ENCODE measurements at places on chromosomes 2 and 18.

DNA sequence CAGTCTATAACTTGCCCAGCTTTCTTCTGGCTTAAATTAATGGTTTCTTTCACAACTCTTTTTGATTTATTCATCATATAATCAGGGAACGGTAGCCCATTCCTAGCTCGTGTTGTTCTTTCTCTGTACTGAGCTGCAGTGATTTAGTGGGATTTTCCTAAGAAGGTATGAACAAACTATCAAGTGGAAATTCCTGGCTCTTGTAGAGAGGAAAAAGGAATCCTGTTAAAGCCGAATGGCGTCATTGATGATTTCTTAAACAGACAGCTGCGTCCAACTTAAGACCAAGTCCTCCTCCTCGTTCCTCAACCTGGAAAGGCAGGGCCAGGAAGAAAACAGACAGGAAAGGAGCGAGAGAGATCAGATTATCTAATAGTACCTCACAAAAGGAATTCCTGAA is 69.2 kb upstream of the CABLES1 start:
- no peak for DNase-seq

DNA sequence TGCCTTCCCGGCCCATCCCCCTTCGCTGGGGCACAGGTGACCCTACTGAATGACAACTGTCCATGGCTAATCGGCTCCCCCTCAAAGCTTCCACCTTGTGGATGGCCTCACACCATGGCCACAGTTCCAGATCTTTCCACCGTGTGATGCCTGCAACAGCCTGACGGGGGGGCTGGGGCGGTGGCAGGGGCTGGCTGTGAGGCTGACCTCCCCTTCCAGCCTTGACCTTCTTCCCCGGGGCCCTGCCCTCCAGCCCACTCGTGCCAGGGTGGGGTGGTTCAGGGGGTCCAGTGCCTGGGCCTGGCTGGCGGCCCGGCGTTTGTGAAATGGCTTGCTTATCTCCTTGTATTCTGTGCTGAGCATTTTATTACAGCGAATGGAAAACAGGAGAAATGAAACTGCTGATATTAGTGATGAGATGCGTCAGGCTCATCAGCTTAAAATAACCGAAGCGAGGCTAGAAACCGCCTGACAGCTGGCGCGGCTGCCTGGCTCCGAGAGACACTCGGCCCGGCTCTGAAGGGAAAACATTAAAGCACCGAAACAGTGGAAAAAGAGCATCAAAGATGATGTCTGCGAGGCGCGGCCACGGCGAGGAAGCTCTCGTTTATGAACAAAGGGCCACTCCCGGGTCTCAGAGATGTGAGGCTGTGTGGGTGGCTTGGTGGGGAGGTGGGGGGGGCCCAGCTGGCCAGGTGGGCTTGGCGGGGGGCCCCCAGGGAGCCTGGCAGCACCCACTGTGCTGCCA is 916 bp upstream of the PDCD1 start:
- DNase-seq = no peak

- DNase-seq = no peak
Measured at GRCh38 chr2:53515435-53516332, 251.9 kb upstream of the CHAC2 start.

- DNase-seq = no peak
Measured at GRCh38 chr2:20430461-20431300, 16.2 kb upstream of the RHOB start.

DNA sequence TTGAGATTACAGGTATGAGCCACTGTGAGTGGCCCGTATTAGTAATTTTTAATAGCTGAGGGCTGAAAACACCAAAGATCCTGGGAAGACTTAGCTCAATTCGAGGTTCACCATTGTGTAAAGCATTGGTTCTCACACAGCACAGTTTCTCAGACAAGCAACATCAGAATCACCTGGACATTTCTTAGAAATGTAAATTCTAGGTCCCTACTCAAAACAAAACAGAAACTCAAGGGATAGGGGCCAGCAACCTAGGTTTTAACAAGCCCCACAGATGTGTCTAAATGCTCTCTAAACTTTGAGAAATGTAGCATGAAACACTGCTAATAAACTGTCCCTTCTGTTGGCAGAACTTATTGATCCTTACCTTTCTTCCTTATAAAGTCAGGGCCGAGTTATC is 681.2 kb downstream of the RNF144A start:
- DNase-seq = no peak

DNA sequence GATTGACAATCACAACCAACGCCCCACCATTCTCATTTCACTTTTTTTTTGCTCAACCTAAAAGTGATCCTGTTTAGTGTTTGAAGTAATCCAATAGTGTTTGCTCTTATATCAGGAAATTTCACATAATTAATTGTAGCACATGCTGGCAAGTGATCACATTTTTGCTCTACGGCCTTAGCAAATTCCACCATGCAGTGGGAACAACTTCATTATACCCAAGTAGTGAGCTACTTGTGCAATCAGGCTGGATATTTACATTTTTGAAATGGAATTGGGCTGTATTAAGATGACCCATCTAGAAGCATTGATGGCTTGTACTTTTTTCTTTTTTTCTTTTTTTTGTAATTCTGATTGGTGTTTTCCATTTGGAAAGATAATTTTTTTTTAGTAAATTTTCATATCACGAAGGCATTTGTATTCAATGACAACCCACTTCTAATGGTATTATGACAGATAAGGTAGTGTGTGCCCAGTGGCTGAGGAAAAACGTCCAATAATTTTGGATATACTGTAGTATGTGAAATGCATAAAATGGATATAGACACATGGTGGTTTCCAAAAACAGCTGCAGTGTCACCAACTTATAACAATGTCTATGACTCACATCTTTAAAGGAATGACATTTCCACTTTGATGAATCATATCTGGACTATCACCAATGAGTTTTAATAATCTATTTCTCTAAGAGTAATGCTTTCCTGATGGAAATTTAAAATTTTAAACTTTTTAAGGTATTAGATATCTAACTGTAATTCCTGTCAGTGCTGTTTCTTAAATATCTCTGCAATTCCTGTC is 130.6 kb downstream of the COL6A3 start:
- no peak for DNase-seq

GRCh38 chr18:32998921-32999320 is 226.1 kb upstream of the KLHL14 start:
- no peak for DNase-seq

DNA sequence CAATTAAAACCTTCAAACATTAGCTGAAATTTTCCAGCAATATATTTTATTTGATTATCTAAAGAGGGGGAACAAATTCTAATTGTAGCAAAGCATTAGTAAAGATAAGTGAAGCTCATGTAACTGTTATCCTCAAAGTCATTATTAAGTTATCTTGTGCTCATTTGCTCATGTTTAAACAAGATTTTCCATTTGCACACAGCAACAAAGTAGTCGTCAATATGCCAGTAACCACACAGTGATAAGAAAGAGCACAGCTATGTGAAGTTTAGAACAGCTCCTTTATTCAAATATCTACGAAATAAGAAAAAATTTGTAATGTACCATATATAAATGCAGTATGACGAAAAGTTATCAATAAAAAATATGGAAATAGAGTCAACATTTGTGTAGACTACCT is 159.5 kb downstream of the ERBB4 start:
- DNase-seq = no peak

DNA sequence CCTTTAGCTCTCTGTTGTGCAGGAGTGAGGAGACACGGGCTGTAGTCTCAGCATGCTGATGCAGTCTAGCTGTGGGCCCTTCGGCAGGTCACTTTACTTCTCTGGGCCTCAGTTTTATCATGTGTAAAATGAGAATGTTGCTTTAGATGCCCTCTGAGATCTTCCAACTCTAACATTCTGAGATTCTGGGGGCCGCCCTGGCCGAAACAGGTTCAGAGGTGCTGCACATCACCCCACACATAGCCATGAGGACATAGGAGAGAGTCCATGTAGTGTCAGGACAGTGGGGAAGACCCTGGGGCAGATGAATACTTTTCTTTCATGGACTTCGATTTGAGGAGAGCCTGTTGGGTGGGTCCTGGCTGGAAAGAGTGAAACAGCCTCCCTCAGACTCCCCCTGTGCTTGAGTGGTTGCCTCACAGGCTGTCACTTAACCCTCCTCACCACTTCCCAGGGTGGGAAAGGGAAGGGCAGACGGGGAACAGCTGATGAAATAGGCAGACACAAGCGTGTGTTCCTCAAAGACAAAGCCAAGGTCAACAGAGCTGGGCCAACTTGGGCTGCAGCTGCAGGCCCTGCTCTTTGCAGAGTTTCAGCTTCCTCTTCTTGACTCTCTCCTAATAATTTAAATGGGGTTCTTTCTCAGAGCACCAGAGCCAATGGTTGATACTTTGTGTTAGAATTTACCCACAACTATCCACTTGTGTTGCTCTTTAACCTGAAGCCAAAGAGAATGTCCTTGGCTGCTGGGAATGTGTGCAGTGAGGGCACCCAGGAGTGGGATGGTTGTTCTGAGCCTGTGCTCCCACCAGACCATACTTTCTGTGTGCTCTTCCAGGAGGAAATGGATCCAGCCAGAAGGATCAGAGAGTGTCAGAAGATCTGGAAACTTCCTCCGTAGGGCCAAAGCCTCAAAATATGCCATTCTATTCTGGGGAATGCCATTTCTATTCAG is 14.7 kb upstream of the MRPL33 start:
- no peak for DNase-seq

DNA sequence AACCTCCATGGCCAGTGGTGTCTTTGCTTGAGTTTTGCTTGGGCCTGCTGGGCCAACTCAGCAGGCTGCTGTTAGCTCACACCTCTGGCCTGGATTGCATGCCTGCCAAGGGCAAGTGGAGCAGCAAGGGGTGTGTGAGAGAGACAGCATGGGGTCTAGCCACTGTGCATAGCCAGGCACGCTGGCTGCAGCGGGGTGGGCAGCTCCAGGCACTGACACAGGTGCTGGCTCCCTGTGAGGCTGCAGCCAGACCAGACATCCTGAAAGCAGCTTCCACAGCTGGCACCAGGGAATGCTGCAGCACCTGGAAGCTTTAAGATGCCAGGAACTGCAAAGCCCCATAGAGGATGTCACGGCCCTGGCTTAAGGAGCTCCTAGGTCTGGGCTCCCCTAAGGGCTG is 376.4 kb upstream of the VWC2L start:
- DNase-seq = no peak

GRCh38 chr2:189569295-189569910 is 11.2 kb downstream of the SLC40A1 start:
- no peak for DNase-seq

- DNase-seq = no peak
Measured at GRCh38 chr18:61887838-61888237, 5.0 kb downstream of the RNF152 start.

- DNase-seq = no peak
Measured at GRCh38 chr2:239047420-239047819, 199.5 kb downstream of the TWIST2 start.

DNA sequence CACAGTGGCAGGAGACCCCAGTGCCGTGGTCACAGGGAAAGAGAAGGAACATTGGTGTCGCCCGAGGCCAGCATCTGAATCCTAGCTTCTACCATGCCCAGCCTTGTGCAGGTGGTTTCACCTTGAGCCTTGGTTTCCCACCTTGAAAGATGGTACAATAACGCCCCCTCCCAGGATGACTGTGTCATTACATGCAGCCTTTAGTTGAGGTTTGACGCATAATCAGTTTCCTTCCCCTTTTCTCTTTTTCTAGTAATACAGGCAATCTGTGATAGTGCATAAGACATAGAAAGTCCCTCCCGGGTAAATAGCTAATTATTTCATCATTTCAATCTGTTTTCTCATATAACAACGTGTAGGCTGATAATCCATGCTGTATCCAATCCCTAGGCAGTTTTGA is 29.8 kb upstream of the ZNF407 start:
- DNase-seq = no peak

- no peak for DNase-seq
Measured at GRCh38 chr2:71526141-71526540, 72.8 kb downstream of the DYSF start.

DNA sequence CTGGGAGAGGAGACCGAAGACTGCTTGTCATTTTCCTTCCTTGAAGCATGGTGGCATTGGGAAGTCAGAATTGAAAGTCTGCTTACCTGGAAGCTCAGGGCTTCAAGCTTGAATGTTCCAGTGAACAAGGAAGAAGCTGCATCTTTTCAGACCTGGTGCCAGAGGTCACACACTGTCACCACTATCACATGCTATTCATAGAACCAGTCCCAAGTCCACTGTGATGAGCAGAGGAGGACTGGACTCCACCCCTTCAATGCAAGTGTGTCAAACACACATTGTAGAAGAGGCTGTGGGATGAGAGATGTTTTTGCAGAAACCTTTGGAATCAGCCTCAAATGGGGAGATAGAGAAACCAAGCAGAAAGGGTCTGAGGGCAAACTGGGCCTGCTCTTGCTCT is 81.4 kb downstream of the LYPD1 start:
- DNase-seq = no peak

DNA sequence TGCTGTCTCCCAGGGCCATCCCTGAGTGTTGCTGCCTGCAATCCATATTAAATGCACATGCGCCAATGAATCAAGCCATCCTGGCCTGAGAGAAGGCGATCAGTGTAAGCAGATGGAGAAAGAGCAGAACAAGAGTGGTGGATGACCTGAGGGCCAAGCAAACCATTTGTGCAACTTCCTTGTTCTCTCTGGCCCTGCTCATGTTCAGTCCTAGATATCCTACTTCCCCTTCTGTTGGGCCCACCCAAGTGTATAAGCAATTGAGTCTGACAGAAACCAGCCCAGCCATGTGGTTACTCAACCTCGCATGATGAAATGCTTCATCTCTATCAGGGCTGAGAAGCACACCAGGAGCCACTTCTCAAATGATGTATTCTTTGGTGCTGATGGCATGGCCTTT is 383.1 kb upstream of the ID2 start:
- no peak for DNase-seq

DNA sequence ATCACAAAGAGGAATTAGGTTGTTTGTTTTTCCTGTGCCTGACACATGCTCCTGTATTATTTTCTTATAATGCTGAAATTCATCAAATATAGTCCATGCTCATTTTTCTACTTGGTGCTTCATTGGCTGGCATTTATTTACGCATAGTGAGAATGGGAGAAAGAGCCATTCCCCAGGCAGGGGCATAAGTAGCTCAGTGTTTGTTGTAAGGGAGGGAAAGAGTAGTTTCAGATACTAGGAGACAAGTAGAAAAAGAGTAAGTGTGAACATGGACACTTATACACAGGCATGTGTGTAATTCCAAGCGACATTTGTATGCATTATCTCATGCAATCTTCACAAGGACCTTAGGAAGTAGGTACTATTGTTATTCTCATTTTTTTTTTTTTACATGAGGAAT is 111.9 kb upstream of the UGP2 start:
- DNase-seq = no peak

DNA sequence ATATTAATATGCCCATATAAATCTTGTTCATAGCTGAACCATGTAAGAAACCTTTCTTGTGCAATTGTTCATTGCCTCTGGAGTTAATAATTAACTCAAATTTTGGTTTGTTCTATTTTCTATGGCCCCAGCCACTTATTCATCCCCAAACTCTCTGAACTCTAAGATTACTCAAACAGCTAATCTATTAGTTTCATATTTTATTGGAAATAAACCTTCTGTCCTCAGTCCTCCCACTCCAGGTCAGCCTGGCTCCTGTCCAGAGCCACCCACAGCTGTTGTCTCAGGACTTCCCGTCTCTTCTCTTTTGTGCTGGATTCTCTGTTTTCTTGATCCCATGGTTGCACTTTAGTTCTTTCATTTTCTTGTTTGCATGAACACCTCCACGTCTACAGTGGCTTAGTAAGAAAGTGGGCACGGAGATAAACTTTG is 4.4 kb upstream of the RNF103 start:
- no peak for DNase-seq
